ENCODE measurements at places on chromosomes 16 and 17.
A peak's percentile ranks its signal among the peaks of the same experiment; 100 is the strongest.

GRCh38 chr16:79632289-79632688 is 31.8 kb upstream of the MAF start:
- DNase-seq, result no peak

GRCh38 chr16:70508752-70509151 is 14.6 kb downstream of the COG4 start:
- DNase-seq, result no peak

DNA sequence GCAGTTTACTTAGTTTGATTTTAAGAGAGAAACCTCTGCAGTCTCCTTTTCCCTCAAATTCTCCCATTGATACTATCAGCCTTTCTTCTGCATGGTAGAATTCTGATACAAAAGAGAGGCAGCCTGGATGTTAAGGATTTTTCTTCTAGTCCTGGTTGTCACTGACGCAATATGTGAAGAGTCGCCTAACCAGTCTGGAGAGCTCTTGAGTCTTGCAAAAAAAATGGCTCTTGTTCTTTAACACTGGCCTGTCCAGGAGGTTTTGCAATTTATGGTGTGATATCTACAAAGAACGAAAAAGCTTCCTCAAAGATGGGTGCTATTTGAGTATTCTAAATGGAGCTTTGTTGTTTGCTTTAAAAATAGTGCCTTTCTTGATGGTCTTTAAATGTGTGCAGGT is 28.9 kb downstream of the COX10 start:
- DNase-seq, result no peak

DNA sequence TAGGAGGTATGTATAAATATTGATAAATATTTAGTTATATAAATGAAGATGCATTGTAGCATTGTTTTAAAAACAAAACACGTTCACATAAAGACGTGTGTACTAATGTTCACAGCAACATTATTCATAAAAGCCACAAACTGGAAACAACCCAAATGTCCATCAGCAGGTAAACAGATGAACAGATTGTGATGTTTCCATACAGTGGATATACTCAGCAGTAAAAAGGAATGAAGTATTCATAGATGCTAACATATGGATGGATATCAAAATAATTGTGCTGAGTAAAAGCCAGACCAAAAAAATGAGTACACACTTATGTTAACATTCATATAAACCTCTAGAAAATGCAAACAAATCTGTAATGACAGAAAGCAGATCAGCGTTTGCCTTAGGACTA is 6.0 kb downstream of the CENPN start:
- no peak for DNase-seq

DNA sequence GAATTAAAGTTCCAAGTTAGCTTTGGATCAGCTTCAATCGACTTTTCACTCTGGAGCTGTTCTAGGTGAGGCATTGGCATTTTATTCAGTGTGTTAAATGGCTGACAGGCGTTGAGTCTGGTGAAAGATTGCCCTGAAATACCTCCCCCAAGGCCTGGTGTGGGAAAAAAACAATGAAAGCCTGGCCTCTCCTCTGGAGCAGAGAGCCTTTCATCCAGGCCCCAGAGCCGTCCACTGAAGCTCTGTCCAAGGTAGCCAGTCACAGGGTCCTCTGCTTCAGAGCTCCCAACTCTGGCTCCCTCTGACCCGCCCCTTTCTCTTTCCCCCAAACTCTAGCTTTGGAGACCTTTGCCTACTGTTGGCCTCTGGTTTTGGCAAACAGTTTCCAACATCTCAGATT is 123.6 kb upstream of the CRHR1 start:
- no peak for DNase-seq

DNA sequence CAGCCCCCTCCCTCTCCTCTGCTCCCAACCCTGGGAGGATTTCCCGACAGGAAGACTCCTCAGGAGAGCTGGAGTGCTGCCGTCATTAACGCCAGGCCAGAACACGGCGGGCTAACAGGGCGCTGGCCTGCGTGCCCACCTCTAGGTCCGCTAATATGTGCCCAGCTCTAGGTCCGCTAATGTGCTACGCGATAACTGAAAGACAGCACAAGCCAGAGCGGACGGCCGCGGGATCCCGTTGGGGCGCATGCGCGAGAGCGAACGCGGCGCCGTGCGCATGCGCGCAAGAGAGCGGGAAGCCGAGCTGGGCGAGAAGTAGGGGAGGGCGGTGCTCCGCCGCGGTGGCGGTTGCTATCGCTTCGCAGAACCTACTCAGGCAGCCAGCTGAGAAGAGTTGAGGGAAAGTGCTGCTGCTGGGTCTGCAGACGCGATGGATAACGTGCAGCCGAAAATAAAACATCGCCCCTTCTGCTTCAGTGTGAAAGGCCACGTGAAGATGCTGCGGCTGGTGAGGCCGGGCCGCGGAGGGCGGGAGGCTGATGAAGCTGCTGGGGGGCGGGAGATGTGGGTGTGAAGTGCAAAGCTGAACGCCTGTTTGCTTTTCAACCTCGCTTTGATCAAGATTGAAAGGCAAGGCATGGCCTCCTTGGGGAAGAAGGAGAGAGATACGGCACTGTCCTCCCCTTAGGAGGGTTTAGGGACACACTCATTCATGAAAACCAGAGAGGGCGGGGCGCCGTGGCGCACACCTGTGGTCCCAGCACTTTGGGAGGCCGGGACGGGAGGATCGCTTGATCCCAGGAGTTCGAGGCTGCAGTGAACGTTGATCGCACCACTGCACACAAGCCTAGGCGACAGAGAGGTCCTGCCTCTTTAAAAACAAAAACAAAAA is at the start of gene CKLF:
CKLF (plus strand) TSS at position 291 of the 892 bp plus-strand sequence; CDS start at position 431, 140 bp downstream.
- peak; percentile 91 for DNase-seq

GRCh38 chr16:8888951-8889892 is 7.1 kb downstream of the LITAFD start:
- no peak for DNase-seq

DNA sequence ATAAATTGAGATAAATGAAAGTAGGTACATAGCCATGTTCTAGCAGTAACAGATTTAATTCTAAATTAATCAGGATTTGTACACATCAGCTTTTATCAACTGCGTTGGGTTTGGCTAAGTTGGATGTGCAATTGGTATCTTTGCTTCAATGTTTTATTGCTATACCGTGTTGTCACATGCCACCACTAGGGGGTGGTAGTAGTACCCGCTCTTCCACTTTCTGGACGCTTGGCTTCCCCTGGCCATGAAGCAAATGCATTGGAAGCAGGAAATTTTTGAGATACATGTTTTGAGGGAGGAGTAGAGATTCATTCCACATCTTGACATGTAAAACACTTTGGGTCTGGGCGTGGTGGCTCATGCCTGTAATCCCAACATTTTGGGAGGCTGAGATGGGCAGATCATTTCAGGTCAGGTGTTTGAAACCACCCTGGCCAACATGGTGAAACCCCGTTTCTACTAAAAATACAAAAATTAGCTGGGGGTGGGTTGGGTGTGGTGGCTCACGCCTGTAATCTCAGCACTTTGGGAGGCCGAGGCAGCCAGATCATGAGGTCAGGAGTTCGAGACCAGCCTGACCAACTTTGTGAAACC is 58.6 kb downstream of the EMP2 start:
- peak; percentile 56 for DNase-seq

DNA sequence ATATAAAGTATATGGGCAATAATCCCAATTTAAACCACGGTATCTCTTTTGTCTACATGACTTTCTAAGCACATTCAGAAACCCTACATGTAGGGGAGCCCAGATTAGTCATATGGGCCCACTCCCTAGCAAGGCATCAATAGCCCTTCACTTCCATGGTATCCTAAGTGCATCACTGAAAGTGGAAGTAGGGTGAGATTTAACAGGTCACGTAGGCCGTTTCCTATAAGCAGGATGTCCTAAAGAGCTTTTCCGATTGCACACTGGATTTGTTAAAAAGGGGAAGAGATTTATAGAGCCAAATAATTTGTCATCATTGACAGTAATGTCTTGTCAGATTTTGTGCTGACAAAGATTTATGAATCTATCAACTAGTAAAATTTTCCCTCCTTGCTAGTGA is 39.0 kb downstream of the CA4 start:
- DNase-seq, result no peak

DNA sequence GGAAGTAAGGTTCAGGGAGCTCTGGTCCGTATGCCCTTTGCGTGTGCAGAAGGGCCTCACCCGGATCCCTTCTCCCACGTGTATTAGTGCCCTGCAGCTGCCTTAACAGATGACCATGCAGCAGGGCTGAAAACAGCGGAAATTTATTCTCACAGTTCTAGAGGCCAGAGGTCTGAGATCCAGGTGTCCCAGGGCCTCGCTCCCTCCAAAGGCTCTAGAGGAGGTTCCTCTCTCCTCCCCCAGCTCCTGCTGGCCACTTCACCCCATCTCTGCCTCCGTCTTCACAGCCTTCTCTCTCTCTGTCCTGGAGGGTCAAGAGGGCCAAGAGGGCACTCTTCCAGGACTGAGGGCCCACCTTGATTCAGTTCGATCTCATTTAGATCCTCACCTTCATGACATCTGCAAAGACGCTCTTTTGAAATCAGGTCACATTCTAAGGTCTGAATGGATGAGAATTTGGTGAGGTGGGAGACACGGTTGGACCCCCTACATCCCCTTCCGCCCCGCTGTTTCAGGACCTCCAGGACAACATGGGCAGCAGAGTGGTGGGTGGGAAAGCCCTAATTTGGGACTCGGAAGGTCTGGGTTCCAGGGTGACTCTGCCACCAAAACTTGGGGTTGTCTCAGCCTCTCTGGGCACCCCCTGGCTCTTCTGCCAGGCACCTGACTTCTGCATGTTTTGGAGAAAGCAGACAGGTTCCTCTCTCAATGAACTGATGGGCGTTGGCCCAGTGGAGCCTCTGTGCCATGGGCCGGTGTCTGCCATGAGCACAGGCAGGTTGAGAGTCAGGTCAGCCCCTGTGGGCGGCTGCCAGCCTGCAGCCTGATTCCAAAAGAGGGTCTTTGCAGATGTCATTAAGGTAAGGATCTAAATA is 361.2 kb downstream of the SEC14L1 start:
- no peak for DNase-seq

GRCh38 chr16:66045626-66046025 is 320.9 kb upstream of the CDH5 start:
- DNase-seq, result no peak

DNA sequence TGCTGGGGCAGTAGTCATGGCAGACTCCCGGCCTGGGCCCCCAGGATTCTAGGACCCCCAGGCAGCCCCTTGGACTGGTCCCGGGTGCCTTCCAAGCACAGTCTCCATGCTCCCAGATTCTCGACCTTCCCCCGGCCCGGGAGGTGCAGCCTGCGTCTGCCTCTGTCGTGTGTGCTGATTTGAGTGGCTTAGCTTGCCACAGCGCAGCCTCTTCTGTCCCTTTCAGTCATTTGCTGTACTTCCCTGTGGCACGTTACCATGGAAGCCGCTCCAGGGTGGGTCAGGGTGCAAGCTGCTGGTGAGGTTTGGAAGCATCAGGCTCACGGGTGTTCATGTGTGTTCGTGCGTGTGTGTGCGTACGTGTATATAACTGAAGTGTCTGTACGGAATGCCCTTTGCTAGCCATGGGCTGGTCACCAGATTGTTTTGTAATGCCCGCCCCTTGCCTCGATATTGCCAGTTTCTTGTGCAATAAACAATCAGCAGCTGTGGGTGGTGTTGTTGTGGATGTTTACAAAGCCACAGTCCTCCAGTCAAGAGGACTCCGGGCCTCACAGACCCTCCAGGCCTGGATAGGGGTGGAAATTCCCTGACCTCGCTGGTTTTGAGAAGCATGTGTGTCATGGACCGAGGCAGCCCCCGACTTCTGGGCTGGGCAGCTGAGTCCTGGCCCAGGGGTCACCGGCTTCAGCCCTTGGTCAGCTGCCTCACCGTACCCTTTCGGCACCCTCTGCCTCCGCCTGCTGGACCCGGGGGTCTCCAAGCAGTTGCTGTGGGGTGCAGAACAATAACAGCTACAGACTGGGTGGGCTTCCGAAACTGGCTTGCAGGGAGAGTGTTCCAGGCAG is 9.7 kb upstream of the CLEC18A start:
- no peak for DNase-seq

- DNase-seq, result no peak
Measured at GRCh38 chr17:80883831-80884735, 107.6 kb upstream of the CHMP6 start.

DNA sequence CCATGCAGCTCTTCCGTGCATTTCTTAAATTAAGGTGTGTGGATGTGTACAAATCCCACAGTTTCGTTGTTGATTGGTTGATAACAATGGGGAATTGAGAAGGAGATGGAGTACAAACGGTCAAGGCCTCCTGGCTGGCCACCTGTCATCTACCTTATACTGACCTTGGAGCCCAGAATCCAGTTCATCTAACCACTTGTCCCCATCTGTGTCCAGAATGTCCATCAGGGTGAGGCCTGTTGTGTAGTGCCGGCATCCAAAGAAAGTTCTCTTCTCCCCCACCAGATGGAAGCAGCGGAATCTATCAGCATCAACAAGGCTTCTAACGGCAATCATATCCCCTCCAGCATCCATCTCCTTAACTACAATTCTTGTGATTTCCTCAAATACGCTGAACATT is 1.5 kb downstream of the GSDMB start:
- no peak for DNase-seq

DNA sequence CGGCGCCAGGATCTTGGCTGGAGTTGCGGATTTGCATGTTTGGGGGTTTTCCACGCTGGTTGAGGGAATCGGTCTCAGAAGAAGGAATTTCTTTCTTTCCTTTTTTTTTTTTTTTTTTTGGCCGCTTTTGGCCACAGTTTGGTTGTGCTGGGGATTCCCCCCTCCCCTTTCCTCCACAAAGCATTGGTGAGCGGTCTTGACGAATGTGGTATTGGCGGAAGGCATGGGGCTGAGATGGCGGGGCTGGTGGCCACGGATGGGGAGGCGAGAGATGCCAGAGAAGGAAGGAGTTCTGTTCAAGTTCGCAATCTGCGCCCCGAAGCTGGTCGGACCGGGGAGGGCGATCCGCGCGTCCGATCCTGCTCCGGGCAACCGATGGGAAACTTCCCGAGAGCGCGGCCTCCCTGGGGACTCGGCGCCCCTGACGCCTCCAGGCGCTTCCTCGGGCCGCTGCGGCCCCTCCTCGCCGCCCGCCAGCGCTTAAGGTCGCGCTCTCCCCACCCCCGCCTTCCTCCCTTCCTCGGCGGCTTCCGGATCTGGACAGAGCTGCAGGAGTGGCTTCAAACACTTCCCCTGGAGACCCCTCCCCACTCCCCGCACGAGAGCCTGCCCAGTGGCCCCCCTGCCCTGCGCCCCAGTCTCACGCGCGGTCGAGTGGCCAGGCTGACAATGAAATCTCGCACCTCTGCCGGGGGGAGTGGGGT is 43.2 kb downstream of the RAI1 start:
- DNase-seq, result peak; percentile 70

GRCh38 chr16:15594711-15595320 is 48.1 kb downstream of the MARF1 start:
- DNase-seq, result no peak

DNA sequence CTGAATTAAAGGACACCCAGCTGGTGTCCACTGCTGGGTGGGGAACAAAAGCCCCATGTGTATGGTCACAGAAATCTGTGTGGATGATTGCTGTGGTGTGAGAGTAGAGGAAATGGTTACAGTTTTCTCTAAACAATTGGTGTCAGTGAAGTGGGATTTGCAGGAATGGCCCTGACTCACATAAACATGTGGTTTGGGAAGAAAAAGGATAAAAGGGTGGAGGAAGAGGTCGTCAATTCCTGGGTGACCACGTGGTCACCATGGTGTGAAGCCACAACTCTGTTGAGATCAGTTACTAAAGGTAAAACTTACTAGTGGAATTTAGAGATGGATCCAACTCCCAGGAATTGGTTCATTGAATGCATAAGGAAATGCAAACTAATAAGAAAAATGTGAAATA is 3.6 kb upstream of the TUBG2 start:
- DNase-seq, result no peak

All from kidney capillary endothelial cell (primary cell).